Hematopoietic multipotent progenitor cell treated with erythropoietin and hydrocortisone succinate and interleukin-3 and kit ligand, for 4 days (in vitro differentiated cells): ENCODE measurements at places on chromosomes 11 and 22.

DNA sequence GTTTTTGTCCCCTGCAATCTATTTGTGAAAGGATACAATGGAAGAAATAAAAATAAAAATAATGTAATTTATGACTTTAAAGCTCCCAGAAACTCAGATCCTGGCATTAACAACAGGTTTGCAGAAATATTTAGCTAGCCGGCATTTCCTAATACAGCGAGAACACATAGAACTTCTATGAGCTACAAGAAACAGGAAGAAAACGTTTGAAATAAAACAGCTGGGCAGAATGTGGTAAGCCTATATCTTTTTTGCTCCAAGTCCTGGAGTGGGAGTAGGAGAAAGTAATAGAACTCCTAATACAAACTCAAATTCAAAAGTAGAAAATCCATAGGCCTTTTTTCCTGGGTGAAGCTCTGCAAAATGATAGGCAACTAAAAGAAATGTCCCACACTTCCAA, 29.6 kb upstream of the FIBIN start:
- no peak for DNase-seq

GRCh38 chr22:50151571-50152537, 18.7 kb upstream of the PANX2 start:
- no peak for DNase-seq

DNA sequence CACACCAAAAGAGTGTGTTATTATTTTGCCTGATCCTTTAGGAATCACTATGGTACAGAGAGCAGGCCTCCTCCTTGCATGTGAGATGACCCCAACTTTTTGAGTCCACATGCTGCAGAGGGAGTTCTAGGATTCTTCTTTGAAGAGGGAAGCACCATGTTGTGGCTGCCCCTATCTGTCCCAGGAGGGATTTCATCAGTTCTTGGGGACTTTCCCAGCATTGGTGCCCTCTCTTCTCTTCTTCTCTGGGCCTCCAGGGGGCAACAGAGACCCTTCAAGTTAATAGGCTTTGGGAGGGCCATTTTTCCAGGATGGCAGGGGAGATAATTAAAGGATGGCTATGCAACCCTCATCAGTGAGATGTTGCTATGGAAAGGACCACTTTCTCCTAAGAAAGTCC, 3.6 kb downstream of the MMP1 start:
- peak; percentile 71 for DNase-seq

DNA sequence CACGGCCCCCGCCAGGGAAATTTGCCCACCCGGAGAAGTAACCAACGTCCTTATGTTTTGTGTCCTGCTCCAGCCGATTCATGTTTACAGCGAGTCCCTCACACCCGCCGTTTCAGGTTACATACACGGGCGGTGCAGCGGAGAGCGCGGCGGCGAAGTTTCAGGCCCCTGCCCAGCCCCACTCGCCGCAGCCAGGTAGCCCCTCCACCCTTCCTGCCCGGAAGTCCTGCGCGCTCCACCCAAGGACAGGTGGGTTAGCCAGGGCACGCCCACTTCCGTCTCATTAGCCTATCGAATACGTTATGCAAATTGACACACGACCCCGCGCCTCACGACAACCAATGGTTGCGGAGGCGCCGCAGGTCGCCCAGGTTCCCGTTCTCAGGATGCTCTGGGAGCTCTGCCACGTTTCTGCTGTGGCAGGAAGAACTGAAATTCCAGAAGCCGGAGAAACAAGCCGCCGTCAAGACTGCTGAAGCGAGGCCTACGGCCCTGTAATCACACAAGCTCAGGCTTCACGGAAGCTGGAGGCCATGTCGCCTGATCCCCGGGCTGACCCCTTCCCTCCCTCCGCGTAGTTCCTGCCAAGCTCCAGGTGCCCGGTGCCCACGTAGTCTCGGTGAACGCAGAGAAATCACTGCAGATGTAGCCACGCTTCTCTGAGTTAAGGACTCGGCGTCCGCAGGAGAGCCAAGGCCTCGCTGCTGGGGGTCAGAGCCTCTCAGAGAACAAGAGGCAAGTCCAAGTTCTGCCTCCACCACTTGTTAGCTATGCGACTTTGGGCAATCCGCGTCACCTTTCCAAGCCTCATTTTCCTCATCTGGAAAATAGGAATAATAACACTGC, 22.4 kb upstream of the MYH9 start:
- peak; percentile 90 for DNase-seq

- peak; percentile 30 for DNase-seq
These were observed 41.0 kb downstream of the TMPRSS5 start for GRCh38 chr11:113664981-113665710.

- DNase-seq: no peak
These were observed 26.7 kb upstream of the LRRC10B start for GRCh38 chr11:61481806-61482205.

DNA sequence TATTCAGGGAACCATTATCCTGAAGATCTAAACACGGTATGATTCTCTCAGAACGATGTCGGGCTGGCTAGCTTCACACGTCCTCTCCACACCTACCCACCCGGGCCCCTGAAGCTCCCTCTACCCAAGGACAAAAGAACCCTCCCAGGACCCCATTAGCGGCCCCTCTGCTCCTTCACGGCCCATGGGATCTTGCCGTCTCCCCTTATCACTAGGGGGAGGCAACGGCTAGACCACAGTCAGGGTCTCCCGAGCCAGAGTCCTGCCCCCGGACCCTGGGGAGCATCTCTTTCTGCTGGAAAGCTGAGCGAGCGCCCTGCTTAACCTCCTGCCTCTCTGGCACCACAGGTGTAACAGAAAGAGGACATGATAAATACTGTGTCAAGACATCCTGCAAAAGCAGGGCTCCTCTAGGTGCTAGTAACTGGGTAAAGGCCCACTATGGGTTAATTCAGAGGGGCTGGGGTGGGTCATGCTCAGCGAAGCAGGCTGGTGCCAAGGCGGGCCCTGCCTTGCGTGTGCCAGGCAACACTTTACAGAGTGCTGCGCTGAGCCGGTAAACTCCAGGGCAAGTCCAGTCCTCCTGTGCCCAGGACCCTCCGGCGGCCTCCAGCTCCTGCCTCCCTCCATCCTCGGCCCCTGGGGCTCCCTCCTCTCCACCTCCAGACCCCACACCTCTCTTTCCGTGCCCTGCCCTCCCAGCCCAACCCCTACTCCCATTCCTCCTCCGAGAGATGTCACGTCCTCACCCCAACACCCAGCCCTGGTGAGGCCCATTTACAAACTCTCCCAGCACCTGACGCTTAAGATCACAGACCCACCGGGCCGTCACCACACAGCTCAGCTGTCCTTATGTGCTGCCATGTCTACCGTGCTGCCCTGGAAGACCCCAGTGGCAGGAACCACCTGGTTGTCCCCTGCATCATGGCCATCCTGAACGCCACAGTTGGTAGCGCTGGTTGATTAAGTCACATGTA, 3.0 kb downstream of the TOLLIP start:
- no peak for DNase-seq

DNA sequence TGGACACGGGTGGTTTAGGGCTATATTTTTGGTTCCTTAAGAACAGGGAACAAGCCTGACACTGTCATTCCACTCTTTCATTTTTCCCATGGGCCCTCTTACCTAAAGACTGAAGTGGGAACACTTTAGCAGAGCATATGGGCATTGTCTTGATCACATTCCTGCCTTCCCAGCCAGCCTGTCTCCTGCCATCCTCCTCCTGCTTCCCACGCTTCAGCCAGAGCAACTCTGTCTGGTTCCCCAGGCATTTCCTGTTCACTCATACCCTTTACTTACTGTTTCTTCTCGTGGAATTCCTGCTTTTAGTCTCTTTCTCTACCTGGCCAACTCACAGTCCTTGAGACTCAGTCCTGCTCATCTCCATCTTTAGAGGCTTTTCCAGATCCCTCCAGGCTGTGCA, 22.8 kb downstream of the MRPL16 start:
- DNase-seq: no peak

DNA sequence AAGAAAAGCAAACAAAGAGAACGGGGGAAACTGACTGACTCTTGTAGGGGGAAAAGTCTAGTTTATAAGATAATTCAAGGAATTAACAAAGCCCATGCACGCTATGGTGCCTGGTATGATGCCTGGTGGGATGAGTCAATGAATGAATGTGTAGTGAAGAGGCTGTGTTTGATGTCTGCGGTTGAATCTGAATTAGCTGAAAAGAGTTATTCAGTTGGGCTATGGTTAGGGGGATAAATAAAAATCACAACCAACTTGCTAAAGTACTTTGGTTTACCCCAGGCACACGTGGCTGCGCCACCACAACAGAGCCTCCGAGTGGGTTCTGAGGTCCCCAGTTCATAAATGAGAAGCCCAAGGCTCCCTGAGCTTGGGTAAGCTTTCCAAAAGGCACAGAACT, 369.3 kb upstream of the SYN3 start:
- DNase-seq: no peak

DNA sequence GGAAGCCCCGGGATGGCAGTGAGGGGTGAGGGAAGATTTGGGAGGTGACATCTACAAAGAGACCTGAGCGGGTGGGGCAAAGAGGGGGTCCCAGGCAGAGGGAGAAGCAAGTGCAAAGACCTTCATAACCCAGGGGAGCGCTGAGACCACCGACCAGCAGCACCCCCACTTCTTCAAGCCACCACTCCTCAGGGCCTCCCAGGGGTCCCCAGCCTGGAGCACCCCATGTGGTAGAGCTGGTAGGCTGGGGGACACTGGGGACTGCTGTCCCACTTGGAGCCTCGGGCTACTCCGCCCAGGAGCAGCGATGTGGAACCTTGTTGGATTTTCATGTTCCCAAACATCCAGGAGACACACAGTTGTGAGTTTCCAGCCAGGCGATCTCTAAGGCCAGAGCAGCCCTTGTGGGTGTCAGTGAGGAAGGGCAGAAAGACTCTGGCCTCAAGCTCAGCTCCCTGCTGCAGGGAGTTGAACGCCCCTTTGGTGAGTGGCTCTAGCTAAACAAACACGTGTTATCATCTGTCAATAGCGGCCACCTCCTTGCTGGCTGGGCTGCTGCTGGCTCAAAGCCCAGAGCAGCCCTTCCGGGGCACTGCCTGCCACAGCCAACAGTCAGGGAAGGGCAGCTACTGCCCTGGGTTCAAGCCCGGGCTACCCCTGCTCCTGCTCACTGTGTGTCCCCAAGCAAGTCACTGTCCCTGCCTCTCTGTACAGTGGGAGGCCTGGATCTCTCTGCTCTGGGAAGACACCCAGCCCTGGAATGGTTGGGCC, 25.7 kb upstream of the CHKA start:
- DNase-seq: peak; percentile 93

GRCh38 chr11:45275828-45276227, 10.3 kb downstream of the SYT13 start:
- DNase-seq: no peak

DNA sequence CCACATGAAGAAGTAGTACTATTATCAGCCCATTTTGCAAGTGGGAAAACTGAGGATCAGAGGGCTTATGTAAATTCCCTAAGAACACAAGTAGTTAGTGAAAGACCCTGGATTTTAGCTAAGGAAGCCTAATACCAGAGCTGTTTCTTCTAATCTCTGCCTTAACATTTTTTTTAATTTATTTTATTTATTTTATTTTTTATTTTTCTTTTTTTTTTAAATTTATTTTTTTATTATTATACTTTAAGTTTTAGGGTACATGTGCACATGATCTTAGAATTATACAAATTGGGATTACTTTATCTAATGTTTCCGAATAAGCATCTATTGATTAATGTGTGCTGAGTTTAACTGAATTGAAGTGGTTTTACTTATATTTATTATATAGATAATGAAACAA, 1015.3 kb downstream of the LRRC4C start:
- no peak for DNase-seq

- no peak for DNase-seq
These were observed 110.8 kb downstream of the UVRAG start for GRCh38 chr11:75925785-75926164.
